ENCODE measurements at places on chromosomes 5 and 9.

DNA sequence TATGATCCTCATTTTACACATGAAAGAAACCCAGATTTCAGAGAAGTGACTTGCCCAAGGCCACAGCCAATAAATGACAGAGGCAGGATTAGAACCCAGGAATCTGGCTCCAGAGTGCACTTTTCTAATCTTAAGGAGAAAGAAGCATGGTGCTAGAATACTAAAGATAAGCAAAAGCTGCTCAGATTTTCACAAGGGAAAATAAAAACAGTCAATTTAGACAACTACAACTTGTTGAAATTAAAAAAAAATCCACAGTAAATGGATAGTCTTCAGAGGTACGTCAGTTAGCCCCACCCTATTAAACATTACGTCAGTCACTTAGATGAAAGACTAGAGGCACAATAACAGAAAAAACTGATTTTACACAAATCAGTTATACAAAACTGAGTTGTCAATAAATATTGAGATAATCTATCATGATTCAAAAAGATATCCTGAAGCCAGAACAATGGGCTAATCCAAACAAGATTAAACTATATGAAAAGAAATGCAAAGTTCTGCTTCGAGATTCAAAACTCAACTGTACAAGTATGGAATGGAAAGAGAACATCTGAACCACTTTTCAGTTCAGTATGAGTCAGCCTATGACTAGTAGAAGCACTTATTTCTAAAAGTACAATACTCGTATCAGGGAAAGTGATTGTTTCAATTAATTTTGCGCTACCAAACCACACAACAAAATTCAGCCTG lies 9.3 kb downstream of the TMEM245 start:
- no peak for DNase-seq

- no peak for DNase-seq
These were observed 2.9 kb upstream of the C7 start for GRCh38 chr5:40906351-40906751.

- no peak for DNase-seq
These were observed 105.8 kb upstream of the MSX2 start for GRCh38 chr5:174618589-174618988.

DNA sequence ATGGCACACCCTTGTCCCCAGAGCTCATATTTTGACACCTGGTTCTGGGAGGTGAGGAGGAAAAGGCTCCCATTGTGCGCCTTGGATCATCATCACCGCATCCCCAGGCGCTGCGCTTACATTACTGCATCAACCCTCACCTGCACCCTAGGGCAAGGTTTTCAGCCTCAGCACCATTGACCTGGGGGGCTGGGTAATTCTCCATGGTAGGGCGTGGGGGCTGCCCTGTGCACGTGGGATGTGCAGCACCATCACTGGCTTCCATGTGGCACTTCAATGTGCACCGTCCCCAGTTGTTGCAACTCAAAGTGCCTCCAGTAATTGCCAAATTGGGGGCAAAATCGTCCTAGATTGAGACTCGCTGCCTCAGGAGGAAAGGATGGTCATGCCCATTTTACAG lies 83.6 kb downstream of the NTNG2 start:
- no peak for DNase-seq

DNA sequence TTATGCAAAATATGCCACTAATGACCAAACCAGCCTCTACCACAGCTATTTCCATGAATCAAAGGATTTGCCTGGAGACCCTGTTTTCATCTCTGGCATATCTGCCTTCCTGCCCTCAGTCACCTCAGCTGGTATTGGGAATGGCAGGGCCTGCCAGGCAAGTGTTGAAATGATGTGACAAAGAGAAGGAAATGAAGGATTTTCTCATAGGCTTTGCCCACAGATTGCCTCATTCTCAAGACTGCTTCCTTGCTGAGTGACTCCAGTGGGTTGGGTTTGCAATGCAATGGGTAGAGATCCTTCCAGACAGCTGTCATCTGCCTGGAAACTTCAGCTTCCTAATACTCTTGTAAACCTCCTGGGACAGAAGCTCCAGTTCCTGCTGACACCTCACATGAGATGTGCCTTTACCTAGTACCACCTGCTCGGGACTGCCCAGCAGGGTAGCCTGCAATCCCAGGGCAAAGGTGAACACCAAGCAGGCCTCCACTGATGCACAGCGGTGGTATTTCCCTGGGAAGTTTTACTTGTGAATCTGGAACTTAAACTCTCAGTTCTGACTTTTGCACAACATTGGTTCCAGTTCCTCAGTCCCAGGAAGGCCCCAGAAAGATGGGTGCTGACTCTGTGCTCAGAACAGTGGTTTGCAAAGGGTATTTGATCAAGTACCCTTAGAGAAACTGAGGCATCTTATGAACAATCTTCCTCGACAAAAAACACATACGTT lies 64.8 kb upstream of the SLC1A1 start:
- DNase-seq = no peak
